ENCODE measurements at places on chromosomes 11 and 22. TPM values are rescaled to one million over a fixed set of nuclear protein-coding genes. Genes with fewer than 3 reads are reported as not detected.
A peak's percentile ranks its signal among the peaks of the same experiment; 100 is the strongest.

- no peak for DNase-seq
These were observed 9.4 kb downstream of the CEP164 start for GRCh38 chr11:117337076-117337475.

DNA sequence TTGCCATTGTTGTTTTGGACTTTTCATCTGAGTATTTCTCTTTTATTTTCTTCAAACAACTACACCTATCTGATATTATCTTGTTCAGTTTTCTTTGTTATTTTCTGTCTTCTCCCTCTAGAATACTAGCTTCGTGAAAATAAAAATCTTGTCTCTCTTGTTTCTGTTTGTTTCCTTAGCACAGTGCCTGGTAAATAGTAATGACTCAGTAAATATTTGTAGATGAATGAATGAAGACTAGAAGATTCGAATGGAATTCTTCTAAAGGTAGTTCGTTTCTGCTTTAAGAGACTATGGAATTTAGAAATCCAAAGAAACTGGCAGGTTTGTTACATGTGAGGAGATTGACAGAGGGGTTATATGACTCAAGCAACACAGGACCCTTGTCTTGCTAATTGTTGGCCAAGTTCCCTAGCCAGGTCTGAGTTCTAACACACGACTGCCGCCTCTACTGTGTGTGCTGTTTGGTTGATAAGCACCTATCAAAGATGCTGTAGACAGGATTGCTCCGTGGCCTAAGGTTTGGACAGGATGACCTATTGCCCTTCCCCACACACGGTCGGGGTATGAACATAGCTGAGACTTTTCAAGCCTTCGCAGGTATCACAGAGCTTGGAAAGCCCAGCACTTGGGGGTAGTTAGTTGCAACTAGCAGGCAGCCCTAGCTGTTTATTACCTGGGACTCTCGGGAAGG lies 831 bp upstream of the TMEM135 start:
- no peak for DNase-seq

DNA sequence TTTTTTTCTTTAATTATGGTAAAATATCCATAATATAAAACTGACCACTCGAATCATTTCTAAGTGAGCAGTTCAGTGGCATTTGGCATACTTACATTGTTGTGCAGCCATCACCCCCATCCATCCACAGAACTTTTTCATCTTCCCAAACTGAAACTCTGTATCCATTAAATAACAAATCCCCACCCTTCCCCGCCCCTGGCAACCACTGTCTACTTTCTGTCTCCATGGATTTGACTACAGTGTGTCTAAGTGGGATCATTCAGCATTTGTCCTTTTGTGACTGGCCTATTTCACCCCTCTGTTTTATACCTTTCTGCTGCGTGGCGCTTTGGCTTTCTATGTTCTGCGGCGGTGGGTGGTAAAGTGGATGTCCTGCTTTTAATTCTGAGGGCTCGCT lies 49.1 kb downstream of the RTN4R start:
- no peak for DNase-seq

- DNase-seq, result no peak
These were observed 11.1 kb downstream of the KCNJ4 start for GRCh38 chr22:38443628-38444521.

GRCh38 chr22:46763051-46763705 lies 728 bp downstream of the TBC1D22A start:
- no peak for DNase-seq

DNA sequence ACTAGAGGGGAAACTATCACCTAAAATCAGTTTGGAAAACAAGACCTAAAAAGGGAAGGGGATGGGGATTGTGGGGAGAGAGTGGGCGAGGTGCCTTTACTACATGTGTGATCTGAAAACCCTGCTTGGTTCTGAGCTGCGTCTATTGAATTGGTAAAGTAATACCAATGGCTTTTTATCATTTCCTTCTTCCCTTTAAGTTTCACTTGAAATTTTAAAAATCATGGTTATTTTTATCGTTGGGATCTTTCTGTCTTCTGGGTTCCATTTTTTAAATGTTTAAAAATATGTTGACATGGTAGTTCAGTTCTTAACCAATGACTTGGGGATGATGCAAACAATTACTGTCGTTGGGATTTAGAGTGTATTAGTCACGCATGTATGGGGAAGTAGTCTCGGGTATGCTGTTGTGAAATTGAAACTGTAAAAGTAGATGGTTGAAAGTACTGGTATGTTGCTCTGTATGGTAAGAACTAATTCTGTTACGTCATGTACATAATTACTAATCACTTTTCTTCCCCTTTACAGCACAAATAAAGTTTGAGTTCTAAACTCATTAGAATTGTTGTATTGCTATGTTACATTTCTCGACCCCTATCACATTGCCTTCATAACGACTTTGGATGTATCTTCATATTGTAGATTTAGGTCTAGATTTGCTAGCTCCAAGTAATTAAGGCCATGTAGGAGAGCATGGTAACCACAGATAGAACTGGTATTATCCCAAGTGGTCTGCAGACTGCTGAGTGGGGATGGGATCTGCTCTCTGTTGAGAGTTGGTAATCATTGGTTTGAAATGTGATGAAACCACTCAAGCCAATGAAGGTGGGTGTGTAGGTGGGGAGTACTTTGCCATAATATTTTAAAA lies 3.6 kb downstream of the NEAT1 start:
- DNase-seq, result peak; percentile 47

DNA sequence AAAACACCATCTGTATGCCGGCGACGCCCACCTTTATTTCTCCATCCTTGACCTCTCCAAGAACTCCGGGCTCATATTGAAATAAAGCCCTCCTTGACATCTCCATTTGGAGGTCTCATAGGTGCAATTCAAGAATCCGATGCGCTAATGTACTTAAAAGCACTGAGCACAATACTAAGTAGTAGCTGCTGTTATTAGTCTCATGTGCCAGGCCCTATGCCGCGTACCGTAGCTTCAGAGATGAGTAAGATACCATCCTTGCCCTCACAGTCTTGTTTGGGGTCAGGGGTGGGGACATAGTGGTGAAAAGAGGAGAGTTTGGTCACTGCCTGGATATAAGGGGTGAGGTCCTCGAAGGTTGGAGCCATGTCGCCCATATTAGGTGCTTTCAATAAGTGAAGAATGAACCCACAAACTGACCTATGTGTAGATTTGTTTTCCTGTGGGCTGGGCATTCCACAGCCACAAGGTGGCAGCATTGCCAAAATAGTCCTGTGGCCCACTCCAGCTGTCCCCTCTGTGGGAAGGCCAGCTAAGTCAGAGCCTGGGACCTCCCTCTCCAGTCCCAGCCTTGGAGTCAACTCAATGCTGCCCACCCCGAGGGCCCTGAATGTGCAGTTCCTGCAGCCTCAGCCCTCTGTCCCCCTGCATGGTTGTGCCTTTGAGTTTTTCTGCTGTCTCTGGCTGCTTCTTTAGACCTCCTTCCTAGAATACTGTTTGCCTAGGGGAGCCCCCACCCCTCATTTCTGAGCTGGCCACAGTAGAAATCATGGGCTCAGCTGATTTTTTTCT lies 6.5 kb downstream of the DCPS start:
- no peak for DNase-seq

DNA sequence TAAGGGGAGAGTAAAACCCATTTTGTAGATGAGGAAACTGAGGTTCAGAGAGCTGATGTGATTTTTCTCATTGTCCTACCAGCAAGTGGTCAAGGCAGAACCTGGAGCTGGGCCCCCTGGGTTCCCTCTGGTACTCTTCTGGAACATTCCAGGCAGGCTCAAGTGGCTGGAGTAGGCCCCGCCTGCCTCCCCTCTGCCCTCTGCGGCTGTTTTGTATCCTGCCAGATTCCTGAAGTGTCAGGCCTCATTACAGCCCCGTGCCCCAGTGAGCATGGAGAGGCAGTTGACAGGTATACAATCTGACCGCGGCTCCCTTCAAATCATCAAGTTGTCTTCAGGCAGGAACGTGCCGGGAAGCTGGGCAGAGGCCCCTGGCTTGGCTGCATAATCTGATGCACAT lies 94.6 kb upstream of the CD82 start:
- DNase-seq, result no peak

DNA sequence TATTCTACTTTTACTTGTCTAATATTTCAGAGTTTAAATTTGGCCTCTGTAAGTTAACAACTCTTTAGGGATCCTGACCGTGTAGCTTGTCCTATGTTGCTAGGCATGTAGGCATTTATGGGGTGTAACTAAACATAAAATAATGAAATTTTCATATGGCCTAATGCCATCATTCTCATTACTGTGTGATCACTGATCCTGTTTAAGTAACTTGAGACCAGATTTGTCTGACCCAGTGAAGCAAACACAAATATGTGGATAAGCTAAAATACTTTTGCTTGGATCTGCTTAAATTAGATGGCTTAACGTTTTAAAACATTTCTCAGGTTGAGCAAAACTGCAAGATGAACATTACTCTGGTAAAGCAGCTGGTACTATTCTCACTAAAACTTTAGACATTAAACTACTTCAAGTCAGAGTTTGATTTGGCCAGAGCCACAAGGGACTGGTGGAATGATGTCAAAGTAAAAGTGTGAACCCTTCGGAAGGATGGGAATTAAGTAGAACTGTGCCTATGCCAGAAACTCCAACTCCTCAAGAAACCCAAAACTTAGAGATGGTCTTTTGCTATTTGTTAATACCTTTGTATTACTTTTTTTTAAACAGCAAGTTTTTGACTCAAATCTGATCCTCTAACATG lies 12.5 kb downstream of the QSER1 start:
- no peak for DNase-seq

DNA sequence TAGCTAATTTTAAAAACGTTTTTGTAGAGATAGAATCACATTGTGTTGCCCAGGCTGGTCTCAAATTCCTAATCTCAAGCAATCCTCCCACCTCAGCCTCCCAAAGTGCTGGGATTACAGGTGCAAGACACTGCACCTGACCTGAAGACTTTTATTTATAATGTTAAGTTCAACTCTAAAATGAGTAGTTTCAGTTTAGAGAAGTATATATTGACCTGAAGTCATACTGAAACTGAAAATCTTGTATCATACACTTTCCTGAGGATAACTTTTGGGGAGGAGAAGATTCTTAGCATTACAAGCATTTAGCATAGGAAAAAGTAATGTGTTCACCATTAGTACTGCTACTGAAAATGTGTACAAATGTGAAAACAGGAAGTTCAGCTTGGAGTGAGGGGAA lies 249.3 kb downstream of the CASP12 start:
- DNase-seq, result no peak

- DNase-seq, result no peak
These were observed 27.6 kb downstream of the SLC35F2 start for GRCh38 chr11:107830915-107831540.

- DNase-seq, result no peak
These were observed 5.2 kb downstream of the NUMA1 start for GRCh38 chr11:72075109-72075508.

DNA sequence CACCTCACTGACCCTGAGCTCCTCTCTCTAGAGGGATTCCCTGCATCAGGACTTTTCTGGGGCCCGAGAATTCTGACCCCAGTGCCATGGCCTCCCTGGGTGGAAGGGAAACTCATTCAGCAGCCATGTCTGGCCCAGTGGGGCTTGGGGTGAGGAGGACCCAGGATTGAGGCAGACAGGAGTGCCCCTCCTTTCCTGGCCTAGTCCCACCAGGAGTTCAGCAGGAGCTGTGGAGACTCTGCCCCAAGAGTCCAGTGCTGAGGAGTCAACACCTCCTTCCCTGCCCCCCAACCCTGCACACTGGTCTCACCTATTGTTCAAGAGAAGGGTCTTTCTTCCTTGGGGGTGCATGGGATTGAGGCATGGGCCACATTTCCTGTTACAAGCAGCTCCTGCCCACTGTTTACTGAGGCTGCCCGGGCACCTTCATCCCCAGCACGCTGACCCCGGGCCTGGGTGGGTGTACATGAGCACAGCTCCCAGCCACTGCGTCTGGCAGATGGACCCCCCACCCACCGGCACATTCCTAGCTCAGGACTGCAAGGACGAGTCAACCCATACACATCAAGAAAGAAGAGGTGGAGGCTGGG lies 33.9 kb downstream of the ALX4 start:
- peak; percentile 75 for DNase-seq

- DNase-seq, result peak; percentile 41
These were observed 41.8 kb upstream of the SHANK2 start for GRCh38 chr11:71293961-71294782.

GRCh38 chr11:104095791-104096190 lies 59.4 kb downstream of the DDI1 start:
- DNase-seq, result no peak

GRCh38 chr11:122025757-122026156 lies 90.3 kb downstream of the BLID start:
- no peak for DNase-seq

DNA sequence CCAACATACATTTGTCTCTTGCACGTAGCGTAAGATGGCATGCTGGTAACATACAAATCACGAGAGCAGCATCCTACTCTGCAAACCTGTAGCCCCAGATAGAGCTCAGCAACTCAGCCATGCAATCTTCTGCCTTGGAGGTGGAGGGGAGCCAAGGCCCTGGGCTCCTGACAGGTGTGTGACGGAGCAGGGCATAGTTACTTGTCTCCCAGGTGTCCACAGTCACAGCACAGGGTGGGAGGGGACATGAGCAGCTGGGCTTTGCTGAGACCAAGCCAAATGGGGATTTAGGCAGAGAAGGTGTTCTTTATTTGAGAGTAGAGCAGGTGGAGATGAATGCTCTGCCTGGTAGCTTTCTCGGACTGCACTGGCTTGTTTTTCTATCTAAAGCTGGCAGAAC lies 111.7 kb downstream of the TEAD1 start:
- no peak for DNase-seq

- no peak for DNase-seq
These were observed 30.7 kb downstream of the TOM1 start for GRCh38 chr22:35330258-35330861.

GRCh38 chr22:39360674-39361413 lies 11.1 kb downstream of the SYNGR1 start:
- DNase-seq, result no peak

DNA sequence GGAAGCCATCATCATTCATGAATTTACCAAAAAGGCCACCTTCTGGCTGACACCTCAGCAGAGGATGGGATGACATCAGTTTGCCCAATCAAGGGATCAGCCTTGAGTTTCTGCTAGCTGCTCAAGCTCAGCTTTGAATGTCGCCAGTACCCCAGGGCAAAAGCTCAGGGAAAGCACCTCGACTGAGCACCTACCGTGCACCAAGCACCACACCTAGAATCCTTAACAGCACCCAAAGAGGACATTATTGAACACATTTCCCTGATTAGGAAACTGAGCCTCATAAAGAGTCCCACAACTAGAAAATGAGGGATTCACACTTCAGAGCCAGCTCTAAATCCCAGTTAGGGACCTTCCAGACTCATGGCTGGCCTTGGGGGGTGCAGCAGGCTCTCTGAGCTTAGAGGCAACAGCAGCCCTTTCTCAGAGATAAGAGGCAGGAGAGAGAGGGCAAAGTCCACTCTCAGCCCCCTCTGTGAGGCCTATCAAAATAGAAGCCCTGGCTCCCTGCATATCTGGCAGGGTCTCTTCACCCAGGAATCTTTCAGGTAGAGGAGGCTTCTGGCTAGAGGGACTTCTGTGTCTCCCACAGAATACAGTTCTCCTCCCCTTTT lies 13.4 kb upstream of the DAGLA start:
- no peak for DNase-seq

HIC2 gene
- 5.5 TPM for total RNA-seq

CYP2D6 gene
- 0.26 TPM for total RNA-seq

LGR4 gene
- 50.6 TPM for total RNA-seq

CASP1 gene
- 25.0 TPM for total RNA-seq

OR5A1 gene
- total RNA-seq, result not detected

USH1C gene
- total RNA-seq, result 0.19 TPM

TRIM48 gene
- total RNA-seq, result not detected

CLMP gene
- 199 TPM for total RNA-seq

SBF1 gene
- total RNA-seq, result 74.3 TPM

SCGB1D2 gene
- total RNA-seq, result not detected

MFRP gene
- total RNA-seq, result not detected

SMIM38 gene
- 0.29 TPM for total RNA-seq

PTDSS2 gene
- 26.9 TPM for total RNA-seq

C11orf21 gene
- total RNA-seq, result 1.0 TPM

PDE2A gene
- 125 TPM for total RNA-seq

Data from mesenteric fat pad (tissue), 1 donor.